ENCODE measurements at places on chromosomes 1 and 21.

- DNase-seq, result no peak
Observed at GRCh38 chr1:15951341-15952153, 24.4 kb downstream of the ZBTB17 start.

- DNase-seq, result no peak
Observed at GRCh38 chr1:40973912-40974311, 5.6 kb upstream of the CTPS1 start.

DNA sequence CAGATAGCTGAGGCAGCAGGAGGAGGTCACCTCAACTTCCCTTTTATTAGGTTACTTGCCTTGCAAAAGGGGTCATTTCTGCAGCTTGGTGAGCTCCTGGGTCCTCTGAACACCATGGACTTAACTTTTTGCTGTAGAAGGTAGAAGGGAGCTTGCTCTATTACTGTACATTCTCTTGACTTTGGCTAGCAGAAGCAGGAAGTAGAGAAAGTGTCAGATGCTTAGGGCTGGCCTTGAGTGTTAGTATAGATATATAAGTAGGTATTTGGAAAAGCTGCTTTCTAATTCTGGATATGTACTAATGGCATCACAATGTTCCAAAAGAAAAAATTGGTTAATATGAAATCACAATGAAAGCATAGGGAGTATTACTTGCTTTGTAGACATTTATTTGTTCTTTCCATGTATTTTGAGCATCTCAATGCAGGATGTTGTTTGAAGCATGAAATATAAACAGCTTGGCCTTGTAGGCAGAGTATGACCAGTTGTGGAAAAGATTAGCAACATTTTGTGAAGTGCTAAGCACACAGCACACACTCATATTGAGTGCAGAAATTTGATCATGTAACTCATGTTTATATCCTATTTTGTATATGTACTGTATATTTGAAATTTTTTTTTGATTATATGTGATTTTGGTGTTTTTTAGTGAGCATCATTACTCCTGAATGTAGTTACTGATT lies 108.8 kb downstream of the DYRK1A start:
- DNase-seq, result no peak

- DNase-seq, result no peak
Observed at GRCh38 chr1:109499661-109500536, 6.0 kb downstream of the CYB561D1 start.

- no peak for DNase-seq
Observed at GRCh38 chr1:6168947-6169586, 11.1 kb downstream of the CHD5 start.

DNA sequence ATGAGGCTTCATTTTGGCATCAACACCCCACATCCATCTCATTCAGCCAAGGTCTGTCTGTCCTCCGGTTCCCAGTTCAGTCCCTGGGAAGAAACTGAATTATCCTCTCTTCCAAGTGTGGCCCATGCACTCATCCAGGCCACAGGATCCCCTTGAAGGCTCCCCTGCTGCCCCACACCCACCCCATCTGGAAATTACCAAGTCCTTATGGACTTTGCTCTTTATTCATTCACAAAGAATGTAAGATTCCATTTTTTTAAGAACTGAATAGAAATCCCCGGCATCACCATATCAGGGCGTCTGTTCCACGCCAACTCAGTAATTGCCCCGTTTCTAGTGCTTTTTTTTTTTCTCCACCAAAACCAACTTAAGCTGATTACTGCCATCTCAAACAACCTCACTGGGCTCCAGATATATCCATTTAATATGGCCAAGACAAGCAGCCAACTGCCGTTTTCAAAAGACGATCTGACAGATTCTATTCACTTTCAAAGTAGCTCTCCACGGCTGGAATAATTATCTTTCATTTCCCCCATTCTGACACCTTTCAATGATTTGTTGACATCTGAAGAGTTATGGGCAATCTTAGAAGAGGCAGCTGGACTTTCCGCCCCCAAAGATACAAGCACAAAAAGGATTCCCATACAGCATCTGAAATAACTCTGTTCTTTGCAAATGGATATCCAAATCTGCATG lies 55.9 kb downstream of the OLIG1 start:
- no peak for DNase-seq

DNA sequence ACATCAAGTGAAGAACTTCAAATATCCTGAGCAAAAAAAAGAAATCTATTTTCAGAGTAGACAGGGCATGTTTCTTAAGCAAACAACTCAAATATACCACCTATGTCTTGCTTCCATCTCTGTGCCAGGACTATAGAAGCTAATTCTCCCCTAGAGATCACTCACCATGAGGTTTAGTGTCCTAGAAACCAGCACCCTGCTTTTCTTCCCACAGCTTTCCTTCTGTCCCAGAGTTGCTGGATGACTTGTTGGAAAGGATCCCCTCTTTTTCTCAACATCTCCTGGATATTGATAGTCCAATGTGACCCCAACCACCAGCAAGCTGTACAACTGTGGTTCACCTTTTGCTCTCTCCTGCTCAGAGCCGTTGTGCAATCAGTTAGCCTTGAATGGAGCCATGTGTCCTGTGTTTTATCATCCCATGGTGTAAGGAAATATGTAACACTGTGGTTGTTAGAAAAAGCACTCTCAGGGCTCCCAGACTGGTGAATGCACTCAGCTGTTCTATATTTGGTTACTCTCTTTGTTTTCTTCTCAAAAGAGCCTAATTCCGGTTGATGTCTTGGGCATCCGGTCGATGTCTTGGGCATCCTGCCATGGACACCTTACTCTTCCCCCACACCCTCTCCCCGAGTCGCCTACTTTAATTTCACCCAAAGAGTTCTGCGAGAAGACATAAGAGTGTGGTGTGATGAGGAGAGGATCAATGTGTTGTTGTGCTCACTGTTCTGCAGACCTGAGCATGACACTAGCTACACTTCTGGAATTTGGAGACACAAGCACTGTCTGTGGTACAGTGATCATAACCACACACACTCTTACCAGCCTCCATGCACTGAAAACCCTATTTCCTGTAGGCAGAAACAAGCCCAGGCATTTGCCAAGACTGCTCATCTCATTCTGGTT lies 1.7 kb downstream of the TNFSF4 start:
- DNase-seq, result no peak

DNA sequence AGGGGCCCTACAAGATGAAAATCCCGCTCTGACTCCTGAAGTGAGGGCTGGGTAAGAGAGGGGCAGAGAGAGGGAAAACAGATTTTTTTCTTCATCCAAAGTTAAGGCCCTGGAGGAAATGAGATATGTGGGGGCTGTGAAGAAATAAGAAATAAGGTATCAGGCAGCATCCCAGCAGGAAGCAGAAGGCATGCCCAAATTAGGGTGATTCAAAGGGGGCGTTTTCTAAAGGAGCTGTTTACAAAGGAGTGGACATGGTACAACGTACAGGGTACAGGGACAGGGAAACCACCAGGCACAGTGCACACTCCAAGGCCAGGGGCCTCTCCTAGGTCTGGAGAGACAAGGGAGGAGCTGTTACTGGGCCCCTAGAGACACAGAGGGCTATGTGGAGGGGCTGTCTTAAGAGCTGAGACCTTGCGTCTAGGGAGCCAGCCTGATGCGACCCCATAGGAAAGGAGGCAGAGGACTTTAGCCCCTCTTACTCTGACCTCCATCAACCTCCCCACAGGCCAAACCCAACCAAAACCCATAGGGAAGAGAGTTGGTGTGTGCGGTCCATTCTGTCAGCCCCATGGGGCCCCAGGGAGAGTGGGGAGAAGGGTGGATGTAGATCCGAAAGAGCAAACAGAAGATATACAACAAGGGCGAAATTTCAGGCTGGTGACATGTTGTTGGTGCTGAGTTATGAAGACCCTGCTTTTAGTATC lies 38.6 kb downstream of the STYXL2 start:
- DNase-seq, result no peak

DNA sequence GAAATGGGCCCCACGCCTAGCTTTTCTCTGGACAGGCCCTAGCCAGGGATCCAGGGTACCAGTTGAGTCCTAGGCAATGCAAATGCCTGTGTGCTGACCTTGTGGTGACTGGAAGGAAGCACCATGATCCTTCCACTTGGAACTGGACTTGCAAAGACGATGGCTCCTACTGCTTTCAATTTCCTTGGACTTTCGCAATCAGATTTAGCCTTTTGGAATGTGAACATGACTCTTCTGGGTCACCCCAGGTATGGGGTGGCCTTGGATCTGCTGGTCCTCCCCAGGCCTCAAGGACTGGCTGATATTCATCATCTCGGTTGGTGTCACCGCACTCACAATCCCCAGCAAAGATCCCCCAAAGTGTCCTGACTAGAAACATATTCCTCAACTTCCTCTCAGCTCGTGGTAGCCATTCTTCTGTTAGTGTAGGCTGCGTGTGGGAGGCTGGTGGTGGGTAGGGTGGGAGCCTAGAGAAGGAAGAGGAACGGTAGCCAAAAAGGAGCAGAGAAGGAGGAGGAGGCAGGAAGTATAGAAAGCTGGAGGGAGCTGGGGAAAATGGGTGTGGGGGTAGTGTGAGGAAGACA lies 130.5 kb downstream of the PPIAL4G start:
- no peak for DNase-seq

GRCh38 chr1:61604684-61605083 lies 120.3 kb downstream of the TM2D1 start:
- no peak for DNase-seq

GRCh38 chr1:31663622-31664452 lies 19.2 kb upstream of the PEF1 start:
- DNase-seq, result peak; percentile 18

GRCh38 chr1:205339197-205339702 lies 17.5 kb downstream of the KLHDC8A start:
- no peak for DNase-seq

DNA sequence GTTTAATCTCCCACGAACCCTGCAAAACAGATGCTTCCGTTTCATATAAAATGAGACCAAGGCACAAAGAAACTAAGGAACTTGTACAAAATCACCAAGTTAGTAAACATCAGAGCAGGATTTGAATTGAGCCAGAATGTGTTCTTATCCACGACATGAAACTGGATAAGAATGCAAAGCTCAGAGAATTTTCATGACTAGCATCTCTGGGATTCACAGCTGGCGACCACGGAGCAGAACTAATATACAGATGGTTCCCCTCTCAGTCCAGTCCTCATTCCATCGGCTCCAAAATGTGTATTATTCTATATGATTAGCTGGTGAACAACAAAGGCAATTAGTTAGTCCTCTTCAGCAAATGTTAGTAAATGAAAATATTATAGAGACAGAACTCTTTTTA lies 72.3 kb upstream of the ERG start:
- DNase-seq, result no peak

DNA sequence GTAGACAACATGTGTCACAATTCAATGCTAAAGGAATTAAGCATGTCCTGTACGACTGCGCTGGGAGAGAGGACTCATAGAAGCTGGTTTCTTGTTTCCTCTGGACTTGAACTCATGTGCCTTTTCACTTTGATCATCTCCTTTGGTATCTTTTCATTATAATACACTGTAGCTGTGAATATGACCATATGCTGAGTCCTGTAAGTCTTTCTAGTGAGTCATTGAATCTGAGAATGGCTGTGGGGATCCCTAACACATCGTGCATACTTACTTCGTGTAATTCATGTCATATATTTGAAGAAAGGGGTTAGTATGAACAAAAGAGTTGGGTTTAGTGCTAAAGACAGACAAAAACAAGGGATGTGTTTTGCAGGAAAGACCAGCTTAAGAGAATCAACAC lies 148.1 kb upstream of the RUNX1 start:
- DNase-seq, result no peak

GRCh38 chr1:217089361-217090014 lies 366.3 kb upstream of the ESRRG start:
- DNase-seq, result peak; percentile 47

- peak; percentile 12 for DNase-seq
Observed at GRCh38 chr1:41387667-41388091, 26.4 kb downstream of the FOXO6 start.

- DNase-seq, result no peak
Observed at GRCh38 chr1:201556841-201557571, 18.1 kb downstream of the NAV1 start.

DNA sequence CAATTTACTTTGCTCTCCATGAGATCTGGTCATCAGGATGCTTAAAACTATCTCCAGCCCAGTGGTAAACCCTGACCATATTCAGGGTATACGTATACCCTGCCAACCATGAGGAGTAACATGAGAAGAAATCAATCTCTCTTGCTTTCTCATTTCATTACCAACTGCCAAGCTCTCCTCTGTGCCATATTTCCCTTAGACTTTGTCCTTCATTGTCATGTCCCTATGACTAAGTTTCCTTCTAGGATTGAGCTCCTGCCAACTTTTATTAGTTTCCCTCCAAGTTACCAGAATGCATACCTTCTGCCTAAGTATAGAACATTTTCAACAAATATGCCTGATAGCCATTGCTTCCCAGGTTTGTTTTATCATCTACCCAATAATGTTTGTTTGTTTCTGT lies 1113.9 kb upstream of the B3GALT2 start:
- no peak for DNase-seq

GRCh38 chr21:36966821-36967768 lies 626 bp upstream of the HLCS start:
- DNase-seq, result no peak
